ENCODE measurements at places on chromosomes 7 and 10.

GRCh38 chr7:83271212-83272099 lies 108.8 kb upstream of the PCLO start:
- DNase-seq: no peak

DNA sequence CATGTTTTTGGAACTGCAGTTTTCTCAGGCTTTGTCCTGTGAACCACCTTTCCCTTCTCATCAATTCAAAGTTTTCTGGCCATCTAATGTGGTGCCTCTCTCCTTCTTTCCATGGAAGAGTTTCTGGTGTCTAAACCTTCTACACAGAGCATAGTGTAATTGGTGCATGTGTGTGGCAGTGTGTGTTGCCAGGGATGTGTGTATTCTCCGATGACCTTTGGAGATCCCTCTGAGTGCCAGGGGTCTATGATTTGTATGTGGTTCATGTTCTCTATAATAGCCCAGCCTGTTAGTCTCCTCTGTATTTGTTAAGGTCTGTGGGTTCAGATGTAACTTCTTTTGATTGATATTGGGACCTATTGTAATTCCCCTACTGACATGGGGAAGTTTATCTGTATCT lies 1.5 kb downstream of the TAS2R60 start:
- no peak for DNase-seq

- no peak for DNase-seq
Observed at GRCh38 chr7:158550394-158550700, 37.3 kb downstream of the PTPRN2 start.

GRCh38 chr10:100614429-100615095 lies 78.8 kb downstream of the HIF1AN start:
- DNase-seq: no peak

DNA sequence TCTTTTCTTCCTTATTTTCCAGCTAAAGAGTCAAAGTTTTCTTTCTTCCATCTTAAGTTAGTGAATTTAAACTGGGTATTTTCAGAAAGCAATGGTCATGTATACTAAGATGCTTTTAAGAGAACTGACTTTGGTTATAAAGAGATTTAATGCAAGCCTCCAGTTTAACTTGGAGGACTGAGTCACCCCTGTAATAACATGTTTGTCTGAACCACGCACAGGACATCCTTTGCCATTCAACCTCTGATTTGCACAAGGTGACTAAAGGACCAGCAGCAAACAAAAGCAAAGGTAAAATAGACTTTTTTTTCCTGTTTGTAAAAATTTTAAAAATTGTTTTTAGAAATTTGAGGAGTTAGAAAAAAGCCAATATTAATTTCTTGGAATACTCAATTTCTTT lies 2.9 kb downstream of the HYAL4 start:
- no peak for DNase-seq

- DNase-seq: no peak
Observed at GRCh38 chr7:16647435-16647960, 1.5 kb downstream of the BZW2 start.

DNA sequence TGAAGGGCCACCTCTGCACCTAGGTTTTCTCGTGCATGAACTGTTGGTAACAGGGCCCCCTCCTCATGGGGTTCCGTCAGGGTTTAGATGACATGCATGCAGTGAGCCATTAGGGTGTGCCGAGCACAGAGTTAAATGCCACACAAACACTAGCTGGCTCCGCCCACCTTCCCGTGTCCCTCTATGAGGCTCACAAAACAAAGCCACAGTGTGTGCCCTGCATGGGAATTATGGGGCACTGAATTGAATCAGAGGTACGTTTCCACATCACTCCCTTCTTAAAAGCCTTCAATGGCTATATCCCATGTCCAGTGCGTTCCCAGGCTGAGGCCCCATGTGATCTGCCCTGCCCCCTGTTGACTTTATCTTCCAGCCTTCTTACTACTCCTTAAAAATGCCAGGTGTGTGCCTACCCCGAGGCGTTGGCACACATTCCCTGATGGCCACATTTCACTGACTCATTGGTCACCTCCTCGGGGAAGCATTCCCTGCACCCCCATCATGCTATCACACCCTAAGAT lies 35.7 kb downstream of the GSDME start:
- DNase-seq: no peak

DNA sequence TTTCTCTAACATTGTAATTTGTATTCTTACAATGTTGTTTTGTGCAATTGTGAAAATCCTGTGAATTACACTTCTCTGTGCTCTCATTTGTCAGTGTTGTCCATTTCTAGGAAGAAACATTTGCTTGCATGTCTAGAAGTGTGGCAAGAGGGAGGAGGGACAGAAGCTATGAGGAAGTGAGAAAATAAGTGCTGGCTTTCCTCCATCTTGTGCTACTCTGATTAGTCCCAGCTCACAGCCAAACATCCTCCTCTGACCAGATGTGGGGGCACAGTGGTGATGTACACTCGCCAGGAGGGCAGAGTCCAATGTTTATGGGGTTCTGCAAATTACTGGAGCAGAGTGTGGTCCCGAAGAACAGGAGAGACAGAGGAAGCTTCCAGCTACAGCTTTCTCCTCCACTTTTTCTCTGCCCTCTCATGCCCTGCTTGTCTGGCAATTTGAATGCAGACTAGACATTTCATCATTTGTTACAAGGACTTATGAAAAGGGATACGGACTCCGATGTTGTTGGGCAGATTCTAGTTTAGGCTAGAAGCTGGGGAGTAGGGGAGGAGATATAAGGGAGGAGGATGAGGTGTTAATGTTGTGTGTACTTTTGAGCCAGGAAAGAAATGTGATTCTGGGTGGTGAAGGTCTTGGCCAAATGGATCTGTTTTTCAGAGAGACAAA lies 131.0 kb upstream of the C1GALT1 start:
- no peak for DNase-seq

DNA sequence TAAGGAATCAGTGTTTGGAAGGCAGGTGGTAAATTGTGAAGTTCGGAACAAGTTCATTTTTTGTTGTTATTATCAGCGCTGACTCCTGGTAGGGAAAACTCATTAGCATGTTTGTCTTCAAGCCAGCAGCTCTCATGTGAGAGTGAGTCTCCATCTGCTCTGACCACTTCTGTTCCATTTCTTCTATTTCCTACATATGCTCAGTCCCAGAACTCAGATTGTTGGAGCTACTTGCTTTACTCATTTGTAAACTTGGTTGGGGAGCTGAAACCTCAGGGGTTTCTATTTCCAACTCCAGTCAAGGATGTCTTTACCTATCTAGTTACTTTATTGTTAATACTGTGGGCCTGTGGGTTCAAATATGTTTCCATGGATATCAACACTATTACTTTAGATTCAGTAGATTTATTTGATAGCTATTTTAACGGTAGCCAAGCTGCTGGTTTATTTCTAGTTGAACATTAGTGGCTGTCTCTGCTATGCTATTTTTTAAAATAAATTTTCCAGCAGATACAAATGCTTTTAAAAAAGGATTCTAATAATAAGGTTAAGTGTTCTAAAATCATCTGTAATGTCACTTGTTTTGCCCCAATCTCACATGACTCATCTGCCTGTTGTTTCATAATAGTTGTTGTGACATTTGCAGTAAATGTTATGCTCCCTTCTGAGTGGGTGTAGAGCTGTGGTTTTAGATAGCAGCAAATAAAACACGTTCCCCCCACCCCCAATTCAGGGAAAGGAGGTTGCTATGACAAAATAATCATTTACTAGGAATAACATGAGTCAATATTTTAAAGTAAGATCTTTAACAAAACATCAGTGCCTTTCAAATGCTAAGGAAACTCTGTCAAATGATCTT lies 143.3 kb downstream of the HDAC9 start:
- no peak for DNase-seq

DNA sequence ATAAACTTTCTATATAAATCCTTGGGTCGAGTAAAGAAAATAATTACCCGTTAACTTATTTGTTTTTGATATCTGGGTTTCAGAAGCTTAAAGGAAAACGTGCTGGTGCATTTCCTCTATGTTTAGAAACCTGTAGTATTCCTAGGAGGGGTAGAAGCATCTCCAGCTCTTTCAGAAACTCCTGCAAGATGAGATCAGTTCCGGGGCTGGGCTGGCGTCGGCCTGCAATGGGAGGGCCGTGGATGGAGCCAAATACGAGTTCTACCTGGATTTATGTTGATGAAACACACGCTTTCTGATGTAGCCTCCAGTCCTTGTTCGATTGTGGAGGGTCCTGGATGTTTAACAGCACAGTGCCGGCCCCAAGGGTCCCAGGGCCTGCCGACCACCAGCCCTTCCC lies 35.8 kb upstream of the DIP2C start:
- no peak for DNase-seq

- DNase-seq: no peak
Observed at GRCh38 chr7:7569615-7570014, 2.9 kb downstream of the MIOS start.

- DNase-seq: no peak
Observed at GRCh38 chr7:130894146-130894908, 160.3 kb upstream of the KLF14 start.

DNA sequence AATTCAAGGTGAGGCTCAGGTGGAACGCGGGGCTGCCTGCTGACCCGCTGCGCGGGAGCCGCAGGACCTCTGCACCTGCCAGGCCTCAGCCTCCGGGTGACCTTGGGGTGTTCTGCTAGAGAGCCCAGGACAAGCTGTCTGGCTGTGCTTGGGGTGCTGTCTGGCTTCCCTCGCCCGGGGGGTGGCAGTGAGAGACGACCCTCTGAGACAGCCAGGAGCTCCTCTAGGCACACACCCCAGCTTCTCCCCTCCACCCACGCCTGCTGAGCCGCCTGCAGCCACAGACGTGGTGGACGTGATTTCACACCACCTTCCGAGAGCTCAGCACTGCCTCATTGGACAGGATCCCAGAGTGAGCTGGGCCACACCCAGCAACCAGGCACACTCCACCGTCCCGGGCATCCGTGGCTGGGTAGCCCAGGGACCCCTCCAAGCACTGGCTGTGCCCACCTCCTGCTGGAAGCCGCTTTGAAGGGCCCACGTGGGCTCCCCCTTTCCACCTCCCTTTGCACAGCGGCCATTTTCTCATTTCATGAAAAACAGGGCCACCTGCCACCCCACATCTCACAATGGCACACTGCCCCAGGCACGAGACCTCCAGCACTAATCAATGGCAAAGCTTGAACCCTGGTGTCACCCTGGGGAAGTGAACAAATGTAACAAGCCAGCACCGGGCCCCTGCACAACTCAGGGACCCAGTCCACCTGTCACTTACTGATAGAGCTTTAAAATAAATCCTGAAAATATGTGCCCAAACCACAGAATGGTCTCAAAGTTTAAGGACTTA lies 35.0 kb downstream of the ZFAND2A start:
- DNase-seq: no peak

GRCh38 chr7:72152161-72153131 lies 259.7 kb downstream of the CALN1 start:
- DNase-seq: no peak

DNA sequence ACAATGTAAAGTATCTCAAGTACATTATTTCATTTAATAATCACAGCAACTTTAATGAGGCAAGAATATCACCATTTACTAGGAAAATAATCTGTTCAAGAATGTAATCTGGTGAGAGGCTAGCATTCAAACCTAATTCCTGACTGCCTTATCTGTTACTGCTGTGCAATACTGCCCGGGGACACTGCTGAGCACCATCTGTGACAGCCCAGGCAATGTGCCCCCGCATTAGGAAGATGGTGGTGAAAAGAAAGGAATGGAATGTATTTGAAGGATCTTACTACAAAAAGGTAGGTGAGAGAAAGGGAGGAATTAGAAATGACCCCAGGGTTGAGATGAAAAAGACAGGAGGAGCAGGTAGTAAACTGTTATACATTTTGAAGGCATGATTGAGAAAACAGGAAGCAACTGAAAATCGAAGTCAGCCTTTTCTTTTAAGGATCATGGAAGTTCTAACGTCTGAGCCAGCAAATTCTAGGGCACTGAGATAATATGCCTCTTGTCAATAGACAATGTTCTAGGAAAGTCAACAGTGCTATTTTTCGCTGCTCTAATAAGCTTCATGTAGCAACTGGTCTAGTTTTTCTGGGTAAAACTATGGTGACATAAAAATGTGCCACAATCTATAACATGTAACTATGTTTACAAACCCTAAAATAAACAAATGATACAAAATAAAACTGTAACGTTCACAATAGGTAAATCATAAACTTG lies 90.4 kb downstream of the ETV1 start:
- DNase-seq: no peak

DNA sequence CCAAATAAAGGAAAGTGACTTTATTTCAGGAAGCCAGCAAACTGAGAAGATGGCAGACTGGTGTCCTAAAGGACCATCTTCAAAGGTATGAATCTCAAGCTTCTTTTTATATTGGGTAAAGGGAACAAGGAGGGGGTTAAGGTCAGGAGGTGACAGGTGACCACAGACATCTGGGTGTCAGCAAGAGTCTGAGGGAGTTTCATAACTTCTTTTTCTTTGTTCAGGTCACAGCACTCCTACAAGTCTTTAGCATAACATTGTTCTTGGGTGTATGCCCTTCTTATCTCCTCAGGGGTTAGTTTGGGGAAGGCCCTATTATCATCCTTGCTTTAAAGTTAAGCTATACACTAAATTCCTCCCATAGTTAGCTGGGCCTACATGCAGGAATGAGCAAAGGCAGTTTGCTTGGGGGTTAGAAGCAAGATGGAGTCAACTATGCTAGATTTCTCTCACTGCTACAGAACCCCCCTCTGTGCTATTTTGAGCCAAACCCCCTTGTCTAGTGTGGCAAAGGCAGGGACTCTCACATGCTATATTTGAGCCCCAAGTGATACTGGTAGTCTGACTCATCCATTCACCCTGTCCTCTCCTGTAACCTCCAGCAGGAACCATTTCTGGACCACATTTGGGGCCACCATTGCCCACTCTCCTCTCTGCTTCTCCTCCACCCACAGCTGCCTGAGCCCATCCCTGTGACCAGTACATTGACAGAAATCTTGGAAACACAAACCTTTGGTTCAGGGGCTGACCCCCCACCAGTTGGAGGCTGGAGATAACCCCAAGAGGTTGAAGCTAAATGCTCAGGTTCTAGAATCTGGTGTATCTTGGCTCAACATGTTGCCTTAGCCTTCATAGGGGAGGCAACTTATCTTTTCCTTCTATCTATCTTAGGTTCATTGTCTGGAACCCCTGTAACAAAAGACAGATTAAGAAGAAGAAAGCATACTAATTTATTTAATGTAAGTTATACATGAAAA lies 55.5 kb upstream of the LRGUK start:
- DNase-seq: no peak

GRCh38 chr10:95267251-95267650 lies 23.6 kb downstream of the PDLIM1 start:
- no peak for DNase-seq

DNA sequence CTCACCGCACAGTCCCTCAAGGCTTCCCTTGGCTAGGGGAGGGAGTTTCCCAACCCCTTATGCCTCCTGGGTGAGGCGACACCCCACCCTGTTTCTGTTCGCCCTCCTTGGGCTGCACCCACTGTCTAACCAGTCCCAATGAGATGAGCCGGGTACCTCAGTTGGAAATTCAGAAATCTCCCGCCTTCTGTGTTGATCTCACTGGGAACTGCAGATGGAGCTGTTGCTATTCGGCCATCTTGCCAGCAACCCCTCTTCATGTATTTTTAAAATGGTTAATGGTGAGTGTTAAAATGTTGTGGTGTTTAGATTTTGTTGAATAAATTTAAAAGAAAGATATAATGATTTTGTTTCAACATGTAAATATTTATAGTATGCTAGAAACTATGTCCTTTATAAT lies 22.0 kb downstream of the UMAD1 start:
- no peak for DNase-seq
